ENCODE measurements at places on chromosomes 5 and 9.
A peak's percentile ranks its signal among the peaks of the same experiment; 100 is the strongest.

DNA sequence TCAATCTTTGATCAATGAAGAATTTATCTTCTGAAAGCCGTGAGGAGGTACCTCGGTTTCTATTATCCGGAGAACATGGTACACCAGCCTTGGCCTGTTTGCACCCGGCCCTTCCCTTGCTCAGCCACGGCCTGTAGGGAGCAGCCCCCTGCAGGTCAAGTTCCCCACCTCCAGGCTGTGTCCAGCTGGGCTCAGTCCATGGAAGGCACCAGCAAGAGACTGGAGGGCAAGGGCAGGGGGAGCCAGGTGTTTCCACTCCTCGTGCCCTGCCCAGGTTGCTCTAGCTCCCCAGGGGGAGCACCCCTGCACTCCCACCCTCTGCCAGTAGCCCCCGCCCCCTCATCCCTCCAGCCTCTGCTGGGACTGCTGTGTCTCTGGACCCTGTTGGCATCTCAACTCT is 87.3 kb upstream of the ADAMTS2 start:
- DNase-seq = no peak

- DNase-seq = no peak
These were observed 376 bp downstream of the GOLGA1 start for GRCh38 chr9:124940521-124940893.

- peak; percentile 5 for DNase-seq
These were observed 98.6 kb downstream of the MAT2B start for GRCh38 chr5:163604013-163604412.

DNA sequence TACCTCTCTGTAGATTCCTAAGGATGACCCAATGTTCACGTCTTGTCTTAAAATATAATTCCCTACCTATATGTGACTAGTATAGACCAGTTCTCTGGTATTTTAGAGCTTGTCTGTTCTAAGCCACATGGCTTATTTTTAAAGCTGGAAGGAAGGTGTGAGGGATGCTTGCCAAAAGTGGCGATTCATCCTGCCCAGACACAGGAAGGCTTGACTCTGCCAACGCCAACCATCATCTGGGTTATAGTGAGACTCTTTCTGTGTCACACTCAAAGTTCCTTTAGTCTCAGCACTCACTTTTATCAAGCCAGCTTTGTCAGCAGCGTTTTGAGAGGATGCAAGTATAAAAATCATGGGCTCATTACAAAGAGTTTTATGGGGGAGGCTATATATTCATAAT is 500.0 kb downstream of the PTPRD start:
- DNase-seq = no peak

DNA sequence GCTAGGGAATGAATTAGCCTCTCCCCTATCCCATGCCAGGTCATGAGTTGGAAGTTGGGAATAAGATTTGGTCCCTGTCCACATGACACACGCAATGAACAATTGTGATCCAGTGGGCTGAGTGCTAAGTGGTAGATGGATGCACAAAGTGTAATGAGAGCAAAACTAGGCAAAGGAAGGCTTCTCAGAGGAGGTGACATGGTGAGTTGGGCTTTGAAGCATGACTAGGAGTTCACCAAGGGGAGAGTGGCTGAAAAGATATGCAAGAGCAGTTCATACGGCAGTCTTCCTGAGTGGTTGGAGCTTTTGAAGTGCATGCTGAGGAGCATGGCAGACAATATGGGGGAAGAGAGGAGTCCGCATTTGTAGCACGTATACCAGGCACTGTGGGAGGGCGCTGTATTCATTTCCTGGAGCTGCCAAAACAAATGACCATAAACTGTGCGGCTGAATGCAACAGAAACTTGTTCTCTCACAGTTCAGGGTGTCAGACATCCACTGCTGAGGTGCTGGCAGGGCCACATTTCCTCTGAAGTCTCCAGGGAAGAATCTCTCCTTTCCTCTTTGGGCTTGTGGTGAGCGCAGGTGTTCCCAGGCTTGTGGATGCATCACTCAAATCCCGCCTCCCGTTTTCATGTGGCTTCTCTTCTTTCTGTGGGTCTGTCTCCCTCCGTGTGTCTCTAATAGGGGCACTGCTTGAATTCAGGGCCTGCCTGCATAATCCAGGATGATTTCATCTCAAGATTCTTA is 49.5 kb downstream of the NSG2 start:
- no peak for DNase-seq

- no peak for DNase-seq
These were observed 5.0 kb downstream of the DCTN4 start for GRCh38 chr5:150753863-150754262.

- DNase-seq = no peak
These were observed 5.7 kb downstream of the SKIC3 start for GRCh38 chr5:95549030-95549429.

DNA sequence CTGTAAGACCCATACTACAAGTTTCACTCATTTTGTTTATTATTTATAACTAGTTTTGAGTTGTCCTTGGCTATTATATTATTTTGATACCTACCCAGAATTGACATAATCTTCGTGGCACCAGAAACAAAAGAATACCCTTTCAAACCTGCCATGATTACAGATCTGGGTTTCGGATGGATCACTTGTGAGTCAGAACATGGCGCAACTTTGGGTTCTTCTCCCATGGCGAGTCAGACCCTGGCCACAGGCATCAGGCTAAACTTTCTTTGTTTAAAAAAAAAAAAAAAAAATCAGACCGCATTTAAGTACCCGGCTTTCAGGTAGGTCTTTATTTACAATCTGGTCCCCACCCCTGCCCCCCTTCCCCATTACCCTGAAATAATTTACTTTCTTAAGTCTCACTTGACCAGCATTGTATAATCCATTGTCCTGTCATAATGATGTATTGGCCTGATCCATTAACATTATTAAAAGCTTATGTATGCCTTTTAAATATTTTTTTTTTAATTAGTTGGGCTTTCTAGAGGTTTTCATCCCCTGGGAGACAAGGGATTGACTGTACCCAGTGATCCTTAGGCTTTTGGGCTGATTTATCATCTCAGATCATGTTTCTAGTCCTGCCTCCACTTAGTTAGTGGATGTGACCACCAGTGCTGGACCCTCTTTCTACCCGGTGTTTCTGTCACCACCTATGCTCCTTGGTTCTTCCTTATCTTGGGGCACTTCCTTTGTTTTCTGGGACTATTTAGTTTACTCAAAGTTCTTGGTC is 43.9 kb downstream of the F2RL2 start:
- DNase-seq = no peak

GRCh38 chr9:91768977-91769916 is 180.8 kb downstream of the ROR2 start:
- DNase-seq = no peak

DNA sequence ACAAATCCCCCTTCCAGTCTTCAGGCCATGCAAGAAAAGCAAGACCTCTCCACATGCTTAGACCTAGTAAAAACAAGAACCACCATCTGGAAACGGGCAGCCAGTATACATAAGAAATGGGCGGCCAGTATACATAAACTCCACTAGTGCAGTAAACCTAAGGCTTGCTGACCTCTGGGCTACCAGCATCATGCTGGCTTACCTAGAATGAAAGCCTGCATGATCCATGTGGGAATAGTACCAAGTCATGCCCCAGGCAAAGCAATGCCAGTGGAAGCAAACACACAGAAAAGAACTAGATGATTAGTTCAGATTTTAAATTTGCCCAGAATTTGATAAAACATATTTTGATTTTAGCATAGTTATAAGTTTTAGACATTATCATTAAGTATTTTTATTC is 1346.4 kb downstream of the EFNA5 start:
- no peak for DNase-seq

GRCh38 chr5:2430606-2431005 is 320.9 kb downstream of the IRX2 start:
- no peak for DNase-seq

DNA sequence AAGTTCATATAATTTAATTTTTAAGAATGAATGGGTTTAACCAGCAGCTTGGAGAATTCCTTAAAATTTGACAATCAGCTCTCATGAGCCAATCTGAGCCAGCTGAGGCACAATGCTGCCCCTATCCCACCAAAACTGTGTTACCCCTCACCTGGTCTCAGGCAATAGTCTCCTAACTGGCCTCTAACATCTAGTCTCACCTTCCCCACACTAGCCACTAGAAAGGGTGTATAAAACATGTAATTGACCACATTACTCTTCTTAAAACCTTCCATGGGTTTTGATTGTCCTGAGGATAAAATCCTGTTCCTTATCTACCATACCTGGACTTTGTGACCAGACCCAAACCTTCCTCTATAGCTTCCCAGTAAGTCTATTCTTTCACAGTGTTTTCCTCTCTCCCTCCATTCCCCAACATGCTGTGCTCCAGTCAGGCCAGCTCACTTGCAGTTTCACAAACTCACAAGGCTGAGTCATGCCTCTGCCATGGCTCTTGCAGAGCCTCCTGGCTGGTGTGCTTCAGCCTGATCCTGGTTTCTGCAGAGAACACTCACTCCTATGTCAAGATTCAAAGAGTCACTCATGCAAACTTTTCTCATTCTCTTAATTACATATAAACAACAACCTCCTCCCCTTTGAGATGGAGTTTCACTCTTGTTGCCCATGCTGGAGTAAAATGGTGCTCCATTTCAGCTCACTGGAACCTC is 16.0 kb upstream of the ZCCHC7 start:
- DNase-seq = no peak

DNA sequence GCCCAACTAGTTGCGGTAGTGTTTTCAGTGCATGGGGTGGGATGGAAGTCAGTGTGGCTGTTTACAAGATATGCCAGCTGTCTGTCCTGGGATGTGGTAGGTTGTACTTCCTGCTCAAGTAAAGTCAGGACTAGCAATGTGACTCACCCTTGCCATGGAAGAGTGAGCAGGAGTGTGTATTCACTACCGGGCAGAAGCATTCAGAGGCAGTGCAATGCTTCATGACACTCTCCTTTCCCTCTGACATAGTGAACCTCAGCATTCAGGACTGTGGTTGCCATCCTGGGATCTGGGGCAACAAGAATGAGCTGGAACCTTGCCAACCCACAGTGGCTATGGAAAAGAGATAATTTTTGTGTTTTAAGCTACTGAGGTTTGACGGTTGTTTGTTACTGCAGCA is 68.9 kb downstream of the BOD1 start:
- no peak for DNase-seq

DNA sequence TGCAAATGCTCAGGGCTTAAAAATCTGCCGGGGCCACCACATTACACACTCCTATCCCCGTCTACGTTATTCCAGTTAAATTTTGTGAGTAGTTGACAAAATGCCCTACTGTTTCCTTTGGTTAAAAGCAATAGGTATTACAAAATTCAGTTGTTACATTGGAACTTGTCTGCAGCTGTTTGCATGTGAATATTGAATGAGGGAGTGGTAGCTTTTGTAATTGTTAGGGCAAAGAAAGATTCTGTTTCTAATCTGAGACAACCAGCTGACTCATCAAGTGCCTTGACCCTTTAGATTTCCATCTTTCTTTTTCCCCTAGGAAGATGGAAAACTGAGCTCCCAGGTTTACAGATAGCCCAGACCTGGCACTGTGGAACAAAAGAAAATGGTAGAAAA is 30.2 kb downstream of the MAML1 start:
- no peak for DNase-seq

DNA sequence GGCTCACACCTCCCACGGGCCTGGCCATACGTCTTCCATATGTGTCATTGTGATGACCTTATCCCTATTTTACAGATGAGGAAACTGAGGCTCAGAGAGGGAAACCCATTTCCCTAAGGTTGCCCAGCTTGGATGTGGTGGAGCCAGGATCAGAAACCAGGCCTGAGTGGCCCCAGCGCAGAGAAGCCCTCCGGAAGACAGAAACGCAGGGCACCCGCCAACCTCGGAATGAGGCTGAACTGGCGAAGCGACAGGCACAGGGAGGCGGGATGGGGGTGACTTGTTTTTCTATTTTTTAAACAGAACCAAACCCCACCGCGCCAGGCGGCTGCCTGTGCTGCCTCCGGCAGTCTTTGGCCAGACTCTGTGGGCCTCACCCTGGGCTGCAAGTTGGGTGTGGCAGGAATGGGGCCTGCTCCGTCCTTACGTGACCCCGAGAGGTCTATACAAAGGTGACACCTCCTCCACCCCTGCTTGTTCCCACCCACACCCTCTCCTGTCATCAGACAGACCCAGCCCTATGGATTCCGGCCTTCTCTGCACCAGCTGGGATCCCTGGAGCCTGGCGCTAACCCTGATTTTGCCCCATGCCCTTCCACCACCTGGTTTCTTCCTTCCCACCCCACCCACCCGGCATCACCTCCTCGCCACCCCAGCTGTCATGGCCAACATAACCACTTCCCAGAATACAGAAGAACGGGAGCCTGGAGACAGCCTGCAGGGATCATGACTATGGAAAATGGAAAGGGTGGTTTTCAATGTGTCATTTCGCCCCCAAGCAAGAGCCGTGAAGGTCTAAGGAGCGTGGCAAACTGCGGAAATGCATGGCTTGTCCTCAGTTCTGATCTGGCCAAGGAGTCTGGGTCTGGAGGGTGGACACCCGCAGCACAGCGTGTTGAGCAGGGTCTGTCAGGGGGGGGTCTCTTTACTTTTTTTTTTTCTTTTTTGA is 23.6 kb downstream of the PLPP7 start:
- no peak for DNase-seq

DNA sequence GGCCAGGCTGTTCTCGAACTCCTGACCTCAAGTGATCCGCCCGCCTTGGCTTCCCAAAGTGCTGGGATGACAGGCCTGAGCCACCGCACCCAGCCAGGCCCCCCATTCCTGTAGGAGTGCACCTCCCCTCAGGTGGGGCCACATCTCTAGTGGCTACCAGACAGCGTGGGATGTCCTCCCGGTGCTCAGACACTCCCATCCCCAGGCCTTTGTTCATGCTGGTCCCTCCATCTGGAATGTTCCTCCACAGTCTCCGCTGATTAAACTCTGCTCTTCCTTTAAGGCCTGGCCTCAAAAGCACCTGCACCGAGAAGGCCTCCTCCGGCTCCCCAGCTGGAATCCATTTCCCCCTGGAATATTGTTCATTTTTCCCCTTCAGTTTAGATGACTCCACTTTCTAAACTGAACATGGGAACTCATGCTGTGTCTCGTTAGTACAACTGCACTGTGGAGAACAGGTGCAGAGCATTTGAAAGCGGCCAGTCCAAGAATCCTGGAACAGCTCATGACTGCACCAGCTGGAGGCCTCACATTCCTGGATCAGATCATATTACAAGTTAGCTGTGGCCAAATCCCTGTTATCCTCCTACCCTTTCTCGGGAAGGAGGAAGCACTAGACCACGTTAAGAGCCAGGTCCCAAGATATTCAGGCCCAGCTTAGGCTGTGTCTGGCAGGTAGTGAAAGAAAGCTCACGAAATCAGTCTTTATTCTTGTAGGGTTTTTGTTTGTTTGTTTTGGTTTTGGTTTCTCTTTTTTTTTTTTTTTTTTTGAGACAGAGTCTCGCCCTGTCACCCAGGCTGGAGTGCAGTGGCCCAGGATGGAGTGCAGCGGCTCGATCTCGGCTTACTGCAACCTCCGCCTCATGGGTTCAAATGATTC is 10.8 kb upstream of the PRRC2B start:
- no peak for DNase-seq

GRCh38 chr9:6584881-6585597 is 60.5 kb downstream of the GLDC start:
- DNase-seq = no peak

- DNase-seq = no peak
These were observed 66.7 kb downstream of the TRIO start for GRCh38 chr5:14209836-14210235.

DNA sequence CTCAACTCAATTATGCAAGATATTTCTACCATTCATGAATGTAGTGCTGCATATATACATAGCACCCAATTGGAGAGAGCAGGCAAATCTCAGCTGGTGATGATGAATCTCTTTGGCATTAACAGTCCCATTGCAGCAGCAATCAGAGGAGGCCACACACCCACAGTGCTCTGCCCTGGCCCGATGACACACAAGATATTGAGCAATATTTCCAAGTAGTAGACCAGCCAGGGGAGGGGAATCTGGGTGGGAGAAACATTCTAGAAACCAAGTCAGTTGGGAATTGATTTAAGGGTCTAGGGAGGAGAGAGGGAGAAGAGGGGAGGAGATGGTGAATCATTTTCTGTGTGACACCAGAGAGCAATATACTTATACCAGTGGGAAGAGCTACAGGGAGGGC is 14.9 kb upstream of the C5orf63 start:
- DNase-seq = no peak
